Stimulated activated CD4-positive, alpha-beta T cell treated with anti-CD3 and anti-CD28 coated beads, Interleukin-4, amount 100 ng/mL, for 4 hours (primary cell): ENCODE measurements at places on chromosomes 6 and 20.

DNA sequence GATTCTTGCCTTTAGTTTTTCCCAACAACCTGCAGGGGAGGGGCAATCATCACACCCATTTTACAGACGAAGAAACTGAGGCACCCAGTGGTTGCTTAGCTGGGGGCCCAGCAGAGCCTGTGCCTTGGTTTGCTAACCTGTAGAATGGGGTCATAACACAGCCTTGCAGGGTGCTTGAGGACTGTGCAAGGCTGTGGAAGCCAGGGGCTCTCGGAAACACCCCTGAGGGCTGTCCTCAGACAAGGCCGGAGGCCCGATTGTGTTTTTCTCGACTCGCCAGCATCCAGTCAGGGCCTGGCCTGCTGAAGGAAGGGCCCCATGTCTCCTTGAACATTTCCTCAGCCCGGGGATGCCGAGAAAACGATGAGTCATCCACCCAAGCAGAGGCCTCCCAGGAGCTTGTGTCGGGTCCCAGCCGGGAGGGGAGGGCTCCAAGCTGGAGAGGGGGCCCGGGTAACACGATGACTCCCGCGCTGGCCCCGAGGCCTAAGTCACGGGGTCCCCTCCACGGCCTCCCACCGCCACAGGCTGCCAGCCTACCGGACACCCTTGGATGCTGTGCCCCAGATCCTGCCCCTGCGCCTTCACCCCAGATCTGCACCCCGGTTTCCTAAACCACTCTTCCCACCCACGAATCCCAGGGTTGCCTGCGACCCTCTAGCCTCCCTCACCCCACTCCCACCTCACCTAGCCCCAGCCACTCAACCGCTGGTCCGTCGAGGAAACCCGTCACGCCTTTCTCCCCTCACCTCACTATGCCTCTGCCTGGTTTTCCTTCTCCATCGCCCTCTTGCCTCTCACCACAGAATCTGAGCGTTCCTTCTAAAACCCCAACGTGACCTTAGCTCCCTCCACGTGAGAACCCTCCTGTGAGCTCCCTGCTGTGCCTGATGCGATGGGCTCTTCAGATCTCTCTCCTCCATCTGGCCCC lies 10.6 kb downstream of the NOL4L start:
- DNase-seq = peak; percentile 37

DNA sequence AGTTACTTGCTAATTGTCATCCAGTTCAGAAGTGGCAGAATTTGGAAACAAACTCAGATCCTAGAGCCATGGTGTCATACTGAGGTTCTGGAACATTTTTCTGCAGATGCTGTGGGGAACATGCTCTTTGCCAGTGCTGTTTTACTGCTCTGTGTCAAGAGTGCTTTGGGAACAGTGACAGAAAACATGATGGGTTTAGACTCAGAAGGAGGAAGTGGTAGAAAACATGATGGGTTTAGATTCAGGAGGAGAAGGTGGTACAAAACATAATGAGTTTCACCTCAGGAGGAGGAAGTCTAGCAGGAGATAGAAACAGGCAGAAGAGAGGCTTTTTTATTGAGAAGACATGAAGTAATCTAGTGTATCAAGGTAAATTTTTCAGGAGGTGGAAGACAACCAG lies 815.5 kb downstream of the DHX35 start:
- DNase-seq = no peak

- no peak for DNase-seq
Observed at GRCh38 chr6:44132476-44132875, 5.1 kb downstream of the TMEM63B start.

GRCh38 chr6:118784641-118785164 lies 109.2 kb upstream of the ASF1A start:
- DNase-seq = no peak

DNA sequence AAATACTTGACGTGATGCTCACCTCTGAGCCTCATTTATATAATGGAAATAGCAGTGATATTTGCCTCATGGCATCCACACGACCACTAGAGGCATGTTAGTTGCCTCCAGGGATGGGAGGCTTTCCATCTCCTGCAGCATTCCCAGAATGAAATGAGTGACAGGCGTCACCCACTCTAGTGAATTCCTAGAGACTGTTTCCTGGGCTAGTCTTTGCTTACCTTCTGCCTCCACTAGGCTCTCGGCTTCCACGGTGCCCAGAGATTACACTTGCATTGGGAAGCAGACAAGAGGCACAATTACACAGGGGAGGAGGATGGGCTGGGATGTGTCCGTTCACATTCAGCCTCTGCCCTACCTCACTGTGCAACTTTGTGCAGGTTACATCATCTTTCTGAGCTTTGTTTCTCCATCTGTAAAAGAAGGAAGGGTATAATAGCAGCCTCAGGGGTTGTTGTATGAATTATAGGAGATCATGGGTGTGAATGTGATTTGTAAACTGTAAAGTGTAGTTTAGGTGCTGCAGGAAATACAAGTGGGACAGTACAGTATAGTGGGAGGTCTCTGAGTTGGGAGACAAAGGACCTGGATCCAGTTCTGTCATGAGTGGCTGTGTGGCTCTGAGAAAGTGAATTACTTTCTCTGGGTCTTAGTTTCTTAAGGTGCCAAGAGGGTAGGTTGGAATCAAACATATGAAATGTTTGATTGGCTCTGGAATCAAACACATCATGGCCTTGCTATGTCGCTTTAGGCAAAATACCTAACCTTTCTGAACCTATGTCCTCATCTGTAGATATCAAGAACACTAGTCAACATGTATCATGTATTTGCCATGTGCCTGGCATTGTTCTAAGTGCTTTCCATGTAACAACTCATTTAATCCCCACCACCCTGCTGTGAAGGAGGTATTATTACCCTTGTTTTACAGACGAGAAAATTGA lies 3.6 kb upstream of the VSTM2L start:
- no peak for DNase-seq
